ENCODE measurements at places on chromosomes 5 and 9.

- no peak for DNase-seq
Measured at GRCh38 chr5:153584126-153584959, 93.9 kb downstream of the GRIA1 start.

DNA sequence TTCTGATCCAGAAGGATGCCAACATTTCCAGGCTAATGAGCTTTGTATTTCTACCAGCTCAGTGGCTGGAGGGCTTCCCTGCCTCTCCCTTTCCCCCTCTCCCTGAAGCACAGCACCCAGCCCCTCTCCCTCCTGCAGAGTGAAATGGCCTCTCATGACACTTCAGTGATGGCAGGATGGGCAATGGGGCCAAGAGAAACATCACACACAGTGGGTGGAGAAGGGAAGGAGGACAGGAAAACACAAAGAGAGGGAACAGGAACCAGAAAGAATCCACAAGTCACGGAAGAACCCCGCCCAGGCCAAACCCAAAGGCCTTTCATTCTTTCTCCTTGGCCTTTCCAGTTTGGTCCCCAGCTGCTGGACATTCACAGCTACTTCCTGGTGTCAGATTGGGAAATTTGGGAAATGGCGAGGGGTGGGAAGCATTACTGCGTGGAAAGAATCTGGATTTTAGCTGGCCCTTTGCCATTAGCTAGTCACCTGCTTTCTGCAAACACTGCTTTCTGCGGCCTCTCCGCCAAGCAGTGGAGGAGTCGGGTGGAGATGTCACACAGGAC lies 82.6 kb downstream of the GLDC start:
- no peak for DNase-seq

- no peak for DNase-seq
Measured at GRCh38 chr5:135214897-135215616, 181.0 kb upstream of the PITX1 start.

DNA sequence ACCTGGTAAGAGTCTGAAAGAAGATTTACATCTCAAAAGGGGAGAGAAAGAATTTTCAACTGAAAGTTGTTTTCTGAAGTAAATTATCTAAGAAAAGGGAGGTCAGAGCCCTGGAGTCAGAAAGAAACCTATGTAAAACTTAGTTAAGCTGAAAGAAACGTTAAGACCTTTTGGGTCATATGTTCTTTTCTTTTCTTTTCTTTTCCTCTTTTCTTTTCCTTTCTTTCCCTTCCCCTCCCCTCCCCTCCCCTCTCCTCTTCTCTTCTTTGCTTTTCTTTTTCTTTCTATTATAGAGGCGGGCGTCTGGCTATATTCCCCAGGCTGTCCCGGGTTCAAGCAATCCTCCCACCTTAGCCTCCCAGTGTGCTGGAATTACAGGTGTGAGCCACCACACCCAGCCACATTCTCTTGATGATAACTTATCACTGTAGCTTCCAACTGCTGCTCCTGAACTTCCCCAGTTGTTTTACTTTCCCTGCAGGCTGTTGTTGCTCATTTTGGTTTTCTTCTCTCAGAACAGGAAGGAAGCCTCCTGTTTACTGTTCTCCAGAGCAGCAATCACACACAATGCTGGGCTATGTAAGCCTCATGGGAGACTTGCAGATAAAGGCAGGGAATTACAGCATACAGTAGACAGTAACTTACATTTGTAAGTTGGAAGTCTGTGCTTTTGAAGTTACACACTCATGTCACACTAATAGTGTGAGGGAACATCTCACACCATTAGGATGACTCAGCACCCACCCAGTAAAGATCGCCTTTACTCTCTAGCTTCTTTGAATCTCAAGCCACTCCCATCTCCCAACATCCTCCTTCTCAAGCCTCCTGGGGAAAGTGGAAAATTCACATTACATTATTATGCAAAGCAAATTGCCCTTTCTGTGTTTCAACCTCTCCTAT lies 2216.6 kb upstream of the WWC1 start:
- no peak for DNase-seq

DNA sequence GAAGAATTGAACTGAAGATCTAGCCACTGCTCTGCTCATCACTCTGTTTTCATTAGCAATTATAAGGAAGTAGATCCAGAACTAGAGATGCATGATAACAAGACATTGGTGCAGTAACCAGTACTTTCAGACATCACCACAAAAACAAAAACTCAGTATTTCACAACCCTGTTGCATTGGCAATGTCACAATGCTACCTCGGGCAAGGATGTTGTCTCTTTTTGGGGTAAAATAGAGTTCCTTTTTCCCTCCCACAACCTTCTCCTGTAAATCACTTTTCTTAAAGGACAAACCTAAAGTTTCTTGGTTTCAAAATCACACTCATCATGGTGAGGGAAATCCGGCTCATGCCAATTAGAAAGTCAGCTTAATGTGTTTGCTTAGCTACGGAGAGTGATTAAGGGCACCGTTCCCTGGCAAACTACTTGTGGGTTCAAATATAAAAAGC lies 420.1 kb upstream of the MEF2C start:
- DNase-seq, result no peak

DNA sequence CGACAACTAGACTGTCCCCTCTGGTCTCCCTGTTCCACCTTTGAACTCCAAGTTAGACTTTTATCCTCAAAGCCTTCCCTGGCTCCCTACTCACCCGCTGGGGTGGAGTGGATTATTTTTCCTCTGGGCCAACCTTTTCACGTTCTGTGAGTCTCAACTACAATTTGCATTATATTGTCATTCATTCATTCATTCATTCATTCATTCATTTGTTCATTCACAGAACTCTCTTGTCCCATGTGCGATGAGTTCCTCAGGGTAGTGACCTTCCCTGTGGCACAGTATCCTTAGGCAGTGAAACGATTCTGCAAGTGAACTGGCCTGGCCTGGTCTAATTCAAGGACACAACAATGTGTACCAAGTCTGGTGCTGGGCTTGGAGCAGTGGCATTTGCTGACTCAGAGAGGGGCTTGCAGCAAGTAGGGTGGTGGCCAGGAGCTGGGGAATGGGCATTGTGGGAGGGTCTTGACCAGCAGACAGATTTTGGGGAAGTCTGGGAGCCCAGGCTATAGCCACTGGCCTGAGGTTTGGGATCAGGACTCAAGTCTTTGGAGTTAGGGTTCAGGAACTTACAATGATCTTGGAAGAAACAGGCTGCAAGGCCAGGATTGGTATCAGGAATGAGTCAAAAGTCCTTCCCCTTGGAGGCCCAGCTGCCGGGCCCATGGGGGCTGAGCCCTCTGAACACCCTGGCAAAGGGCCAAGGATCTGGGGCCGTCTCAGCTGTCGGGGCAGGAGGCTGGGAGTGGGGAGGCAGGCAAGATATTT lies 37.2 kb upstream of the COL15A1 start:
- DNase-seq, result no peak

- no peak for DNase-seq
Measured at GRCh38 chr5:37757980-37758582, 81.8 kb downstream of the GDNF start.

GRCh38 chr9:3972687-3973086 lies 327.2 kb downstream of the GLIS3 start:
- DNase-seq, result no peak

DNA sequence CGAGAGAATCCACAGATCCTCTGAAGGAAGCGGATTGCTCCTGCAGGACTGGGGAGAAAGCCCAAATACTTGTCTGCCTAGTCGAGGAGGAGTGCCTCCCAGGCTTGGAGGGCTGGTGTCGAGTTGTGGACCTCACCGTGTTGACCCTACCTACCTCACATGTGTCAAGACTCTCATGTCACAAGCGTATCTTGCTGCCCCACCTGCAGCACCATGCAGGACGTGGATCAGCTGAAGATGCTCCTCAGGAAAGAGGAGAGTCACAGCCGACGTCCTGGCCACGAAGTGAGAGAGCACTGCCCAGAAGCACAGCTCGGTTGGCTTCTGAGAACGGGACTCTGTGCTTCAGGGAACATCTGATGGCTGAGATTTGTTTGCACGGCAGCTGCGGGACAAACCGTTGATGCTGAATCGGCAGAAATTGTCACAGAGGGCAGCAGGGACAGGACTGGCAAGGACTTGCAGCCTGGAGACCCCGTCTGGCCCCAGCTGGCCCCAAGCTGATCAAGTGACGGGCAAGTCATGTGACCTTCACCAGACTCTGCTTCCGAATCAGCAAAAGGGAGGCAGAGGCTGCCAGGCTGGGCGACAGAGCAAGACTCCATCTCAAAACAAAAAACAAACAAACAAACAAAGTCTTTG lies 119.1 kb upstream of the ITGA1 start:
- no peak for DNase-seq

DNA sequence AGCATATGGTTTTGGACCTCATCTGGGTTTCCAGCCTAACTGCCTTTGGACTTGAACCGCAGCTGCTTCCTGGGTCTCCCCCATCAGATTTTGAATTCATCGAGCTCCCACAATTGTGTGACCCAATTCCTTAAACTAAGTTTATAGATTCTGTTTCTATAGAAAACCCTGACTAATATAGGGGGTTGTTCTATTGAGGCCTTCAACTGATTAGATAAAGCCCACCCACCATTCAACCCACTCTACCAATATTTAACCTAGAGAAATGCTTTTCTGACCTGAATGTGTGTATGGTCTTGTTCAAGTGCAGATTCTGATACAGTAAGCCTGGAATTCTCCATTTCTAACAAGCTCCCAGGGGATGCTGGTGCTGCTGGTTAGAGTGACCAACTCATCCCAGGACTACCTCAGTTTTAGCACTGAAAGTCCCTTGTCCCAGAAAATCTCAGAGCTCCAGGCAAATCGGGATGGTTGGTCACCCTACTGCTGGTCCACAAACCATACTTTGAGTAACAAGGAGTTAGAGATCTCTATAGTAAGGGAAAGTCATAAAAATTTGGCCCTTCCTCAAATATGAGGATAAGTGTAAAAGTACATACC lies 31.7 kb upstream of the GNE start:
- no peak for DNase-seq

- DNase-seq, result no peak
Measured at GRCh38 chr5:133916479-133916878, 51.9 kb downstream of the C5orf15 start.

Measured in urinary bladder (tissue), 4 donors.